Dorsolateral prefrontal cortex (tissue), 122 donors: ENCODE measurements at places on chromosomes 4 and X.

- no peak for DNase-seq
Measured at GRCh38 chr4:10732914-10733415, 48.4 kb upstream of the CLNK start.

- no peak for DNase-seq
Measured at GRCh38 chr4:98609934-98610333, 48.5 kb downstream of the TSPAN5 start.

- DNase-seq, result no peak
Measured at GRCh38 chrX:132692526-132692925, 203.7 kb upstream of the MBNL3 start.

GRCh38 chrX:150482537-150483206 is 85.7 kb upstream of the MTM1 start:
- no peak for DNase-seq

DNA sequence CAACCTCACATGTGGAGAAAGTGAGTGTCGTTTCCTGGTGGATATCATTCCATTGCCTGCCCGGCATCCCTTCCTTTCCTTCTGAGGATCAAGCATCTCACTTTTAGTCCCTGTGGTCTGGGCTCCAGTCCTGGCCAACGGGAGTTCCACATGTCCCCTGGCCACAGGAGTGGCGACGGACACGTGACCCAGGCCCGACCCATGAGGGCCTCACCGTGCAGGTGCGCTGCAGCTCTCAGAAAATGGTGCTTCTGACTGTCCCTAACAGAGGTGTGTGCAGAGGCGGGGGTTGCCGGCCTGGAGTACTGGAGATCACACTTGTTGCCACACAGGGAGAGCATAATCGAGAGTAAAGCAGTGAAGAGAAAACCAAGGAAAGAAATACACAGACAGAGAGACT is 476.9 kb upstream of the FRG1 start:
- no peak for DNase-seq

DNA sequence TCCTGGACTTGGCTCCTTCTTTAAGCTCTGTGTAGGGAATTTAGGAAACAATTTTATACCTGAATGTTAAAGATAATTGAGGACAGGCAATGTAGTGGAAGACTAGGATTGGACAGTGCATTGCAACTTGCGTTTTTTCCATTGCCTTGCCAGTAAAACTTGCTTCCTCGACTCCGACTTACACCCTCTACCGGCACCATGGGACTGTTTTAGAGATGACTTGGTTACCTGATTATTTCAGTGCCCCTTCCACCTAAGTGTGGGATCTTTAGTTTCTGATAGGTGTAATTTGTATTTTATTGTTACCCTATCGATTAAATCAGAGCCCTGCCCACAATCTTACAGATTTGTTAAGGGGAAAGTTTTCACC is 1.2 kb downstream of the PRPS1 start:
- no peak for DNase-seq

GRCh38 chr4:79445371-79445781 is 37.3 kb upstream of the GK2 start:
- DNase-seq, result no peak

GRCh38 chr4:67575232-67576058 is 16.9 kb downstream of the STAP1 start:
- DNase-seq, result no peak

DNA sequence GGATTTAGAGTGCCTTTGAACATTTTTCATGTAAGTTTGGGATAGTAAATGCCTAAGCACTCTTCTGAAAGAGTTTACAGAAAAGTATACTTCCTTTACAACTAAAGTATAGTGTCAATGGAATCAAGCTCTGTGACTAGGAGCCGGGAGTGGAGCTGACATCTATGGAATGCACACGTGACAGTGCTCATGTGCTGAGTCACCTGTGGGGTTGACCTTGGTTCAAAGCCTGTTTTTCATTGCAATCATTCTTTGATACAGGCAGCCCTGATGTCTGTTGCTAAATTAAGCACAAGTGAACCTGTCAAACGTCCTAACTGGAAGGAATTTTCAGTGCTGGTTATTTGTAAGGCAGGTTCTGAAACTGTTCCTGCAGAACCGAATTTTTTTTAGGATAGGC is 82.5 kb downstream of the GPAT3 start:
- no peak for DNase-seq

DNA sequence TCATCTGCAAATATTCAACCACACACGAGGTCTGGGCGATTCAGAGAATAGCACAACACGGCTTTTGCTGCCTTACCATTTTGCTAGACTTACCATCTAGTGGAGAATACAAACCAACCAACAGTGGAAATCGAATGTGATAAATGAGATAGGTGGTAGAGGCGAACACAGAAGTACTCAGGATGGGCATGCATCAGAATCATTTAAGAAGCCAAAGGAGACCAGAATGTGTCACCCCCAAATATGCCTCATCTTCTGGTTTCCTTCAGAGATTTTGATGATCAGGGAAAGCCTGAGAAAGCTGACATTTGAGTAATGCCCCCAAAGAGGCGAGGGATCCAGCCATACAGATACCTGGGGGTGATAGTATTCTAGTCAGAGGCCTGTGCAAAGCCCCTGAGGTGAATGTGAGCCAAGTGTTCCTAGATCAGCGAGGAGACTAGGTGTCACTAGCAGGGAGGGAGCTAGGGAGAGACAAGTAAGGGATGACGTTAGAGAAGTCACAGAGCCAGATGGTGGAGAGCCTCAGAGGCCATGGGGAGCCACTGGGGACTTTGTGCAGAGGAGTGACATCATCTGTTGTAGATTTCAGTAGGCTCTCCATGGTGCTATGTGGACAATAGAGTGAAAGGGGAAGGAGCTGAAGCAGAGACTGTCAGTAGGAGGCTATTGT is 1.7 kb downstream of the MTMR1 start:
- DNase-seq, result no peak

DNA sequence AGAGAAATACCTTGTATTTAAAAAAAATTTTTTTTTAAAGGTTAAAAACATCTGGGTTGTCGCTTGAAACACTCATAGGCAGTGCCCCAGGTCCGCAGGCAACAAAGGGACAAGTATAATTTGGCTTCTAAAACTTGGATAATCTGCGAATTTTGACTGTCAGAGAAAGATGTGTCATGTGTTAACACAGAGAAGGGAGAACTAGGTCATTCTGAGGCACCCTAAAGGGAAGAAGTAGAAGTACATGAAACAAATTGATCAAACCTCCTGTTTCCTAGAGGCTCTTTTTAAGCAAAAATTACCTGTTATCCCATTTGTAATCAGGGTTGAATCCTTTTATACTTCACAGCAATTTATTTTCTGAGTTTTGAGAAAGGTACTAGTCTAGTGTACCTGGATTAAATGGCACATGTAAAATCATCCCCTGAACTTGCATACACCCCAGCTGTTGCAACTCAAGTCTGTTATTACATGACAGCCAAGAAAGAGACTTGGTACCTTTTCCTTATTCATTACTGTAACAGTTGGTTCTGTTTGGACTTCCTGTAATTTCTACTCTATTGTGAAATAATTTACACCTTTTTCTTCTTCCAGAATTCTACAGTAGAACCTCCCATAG is 1.7 kb downstream of the SRD5A3 start:
- no peak for DNase-seq

GRCh38 chr4:83150653-83151330 is 36.3 kb upstream of the PLAC8 start:
- DNase-seq, result no peak

DNA sequence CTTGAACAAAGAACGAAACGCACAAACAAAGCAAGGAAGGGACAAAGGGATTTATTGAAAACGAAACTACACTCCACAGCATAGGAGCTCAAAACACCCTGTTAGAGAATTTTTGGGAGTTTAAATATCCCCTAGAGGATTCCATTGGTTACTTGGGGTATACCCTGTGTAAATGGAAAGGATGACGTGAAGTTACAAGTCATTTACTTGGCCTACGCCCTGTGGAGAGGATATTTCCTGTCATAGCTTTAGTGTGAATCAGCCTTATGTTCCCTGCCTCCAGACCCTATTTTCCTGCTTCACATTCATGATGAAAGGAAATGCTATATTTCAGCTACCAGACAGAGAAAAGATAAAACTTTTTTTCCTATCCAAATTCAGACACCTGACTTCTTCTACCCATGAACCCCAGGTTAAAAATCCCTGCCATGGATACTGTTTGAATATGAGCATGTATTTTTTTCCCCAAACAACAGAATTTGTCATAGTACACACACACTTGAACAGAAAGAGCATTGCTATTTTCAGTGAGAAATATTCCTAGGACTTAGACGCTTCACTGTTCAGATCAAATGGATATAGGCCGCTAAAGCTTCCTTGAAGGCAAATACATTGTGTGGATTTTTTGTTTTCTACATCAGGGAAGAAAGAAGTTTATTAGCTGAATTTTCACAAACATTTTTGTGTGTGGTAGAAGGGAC is 20.4 kb downstream of the PIN4 start:
- no peak for DNase-seq

- DNase-seq, result no peak
Measured at GRCh38 chr4:161926033-161926828, 237.6 kb downstream of the FSTL5 start.

GRCh38 chr4:169565606-169566005 is 46.8 kb downstream of the NEK1 start:
- no peak for DNase-seq

- no peak for DNase-seq
Measured at GRCh38 chr4:72971572-72971971, 97.9 kb downstream of the COX18 start.

DNA sequence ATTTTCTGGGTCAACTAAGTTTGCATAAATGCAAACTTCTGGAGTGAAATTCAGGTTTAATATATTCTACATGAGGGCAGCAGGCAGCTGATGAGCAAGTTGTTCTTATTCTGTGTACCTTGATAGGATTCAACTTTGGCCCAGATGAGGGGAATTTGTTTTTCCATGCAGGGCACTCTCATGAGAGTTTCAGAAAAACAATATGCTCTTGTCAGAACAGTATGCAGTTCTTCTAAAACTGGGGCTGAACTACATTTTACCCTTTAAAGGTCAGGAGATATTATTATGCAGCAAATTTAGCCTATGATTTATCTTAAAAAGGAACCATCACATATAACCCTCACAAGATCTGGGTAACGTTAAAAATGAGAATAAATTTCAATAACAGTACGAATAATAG is 19.2 kb downstream of the GPRIN3 start:
- no peak for DNase-seq

GRCh38 chr4:72366601-72367000 is 202.4 kb downstream of the ADAMTS3 start:
- no peak for DNase-seq

DNA sequence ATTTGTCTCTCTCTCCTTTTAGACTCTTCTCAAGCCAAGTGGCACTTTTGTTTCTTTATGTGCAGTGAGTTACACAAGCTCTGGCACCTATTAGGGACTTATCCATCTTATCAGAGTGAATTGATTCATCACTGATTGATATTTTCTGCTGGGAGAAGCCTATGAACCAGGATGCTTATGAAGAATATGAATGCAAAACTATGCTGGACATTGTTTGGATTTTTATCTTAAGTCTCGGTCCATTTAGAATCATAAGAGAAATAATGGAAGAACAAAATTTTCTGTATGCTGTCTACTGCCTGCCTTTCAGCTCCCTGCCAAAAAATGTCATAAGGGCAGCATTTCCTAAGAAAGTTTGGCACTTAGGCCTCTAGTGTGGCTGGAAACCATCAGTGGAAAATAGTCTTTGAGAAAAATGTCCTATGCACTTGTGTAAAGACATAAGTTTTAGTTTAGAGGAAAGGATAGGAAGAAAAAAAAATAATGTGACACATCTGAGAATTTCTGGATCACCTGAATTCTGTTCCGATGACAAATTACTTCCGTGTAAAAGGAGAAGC is 365.7 kb upstream of the MAD2L1 start:
- no peak for DNase-seq

DNA sequence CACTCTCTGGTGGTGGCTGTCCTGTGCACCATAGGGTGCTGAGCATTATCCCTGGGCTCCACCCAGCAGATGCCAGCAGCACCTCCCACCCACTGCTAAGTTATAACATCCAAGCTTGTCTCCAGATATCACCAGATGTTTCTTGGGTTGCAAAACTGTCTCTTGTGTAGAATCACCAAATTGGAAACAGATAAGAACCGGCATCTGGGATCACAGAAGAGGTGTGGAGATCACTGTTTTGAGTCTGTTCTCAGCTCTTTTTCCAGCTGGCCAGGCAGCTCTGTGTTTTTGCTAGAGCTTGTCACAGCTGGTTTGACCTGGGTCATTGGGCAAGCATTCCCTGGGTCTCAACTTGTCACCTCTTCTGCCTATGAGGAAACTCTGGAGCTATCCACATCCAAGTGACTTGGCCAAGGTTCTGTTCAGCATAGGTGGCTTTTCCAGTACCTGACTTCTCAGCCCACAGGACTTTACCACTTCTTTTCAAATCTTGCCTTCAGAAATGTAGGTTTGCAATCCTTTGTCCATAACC is 15.3 kb upstream of the PUDP start:
- DNase-seq, result no peak

GRCh38 chrX:107565015-107565414 is 63.3 kb upstream of the PRPS1 start:
- no peak for DNase-seq

DNA sequence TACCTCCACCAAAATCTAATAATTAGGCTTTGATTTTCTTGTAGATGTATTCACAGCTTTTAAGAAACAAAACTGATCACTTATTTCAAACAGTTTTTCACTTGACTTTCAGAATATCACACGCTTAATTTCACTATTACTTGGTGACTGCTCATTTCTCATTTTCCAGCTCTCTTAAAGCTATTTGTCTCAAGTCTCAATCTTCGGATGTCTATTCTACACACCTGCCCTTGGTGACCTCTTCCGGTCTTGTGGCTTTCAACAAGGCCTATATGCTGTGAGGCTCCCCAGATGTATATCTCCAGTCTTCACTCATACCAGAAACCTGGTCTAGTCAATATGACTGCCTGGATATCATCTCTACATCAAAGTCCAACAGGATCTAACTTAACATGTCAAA is 34.9 kb upstream of the ANXA10 start:
- no peak for DNase-seq

DNA sequence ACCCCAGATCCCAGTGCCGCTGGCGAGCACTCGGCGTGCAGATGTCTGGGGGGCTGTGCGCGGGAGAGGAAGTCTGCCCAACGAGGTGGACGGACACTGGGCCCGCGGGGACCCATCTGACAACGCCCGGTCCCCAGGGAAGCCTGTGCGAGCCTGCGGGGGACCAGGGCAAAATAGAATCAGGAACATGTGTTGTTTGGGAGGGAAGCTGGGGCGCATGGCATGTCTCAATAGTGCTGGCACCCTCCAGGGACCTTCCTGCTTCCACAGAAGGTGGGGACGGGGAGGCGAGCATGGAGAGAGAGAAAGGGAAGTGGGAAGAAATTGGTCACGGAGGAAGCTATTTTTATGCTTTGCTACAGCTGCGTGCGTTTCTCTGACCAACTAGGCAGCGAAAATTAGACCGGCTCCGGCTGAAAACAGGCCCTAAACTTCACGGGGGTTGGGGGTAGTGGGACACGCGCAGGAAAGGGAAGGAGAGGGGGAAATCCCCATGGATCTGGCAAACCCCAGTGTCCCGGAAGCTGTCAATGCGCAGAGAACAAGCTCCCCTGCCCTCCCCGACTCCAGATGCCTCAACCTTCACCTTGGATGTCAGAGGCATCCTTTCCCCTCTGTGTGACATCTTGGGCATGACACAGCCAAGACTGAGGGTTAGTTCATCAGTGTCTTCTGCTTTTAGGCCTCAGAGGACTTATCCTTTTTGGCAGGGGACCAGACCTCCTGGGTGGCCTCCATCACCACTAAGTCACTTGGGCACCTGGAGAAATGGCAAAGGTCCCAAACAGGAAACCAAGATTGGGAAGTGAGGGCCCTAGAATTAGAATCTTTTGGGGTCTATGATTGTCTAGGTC is 169.8 kb upstream of the BCOR start:
- DNase-seq, result peak; percentile 59

GRCh38 chr4:46386570-46386969 is 3.4 kb downstream of the GABRA2 start:
- DNase-seq, result no peak
